ENCODE measurements at places on chromosomes 4 and X. TPM values are rescaled to one million over a fixed set of nuclear protein-coding genes. Genes with fewer than 3 reads are reported as not detected.

TDO2 gene
- polyA plus RNA-seq: 0.79 TPM

GLRA3 gene
- 14.4 TPM for polyA plus RNA-seq

SLC49A3 gene
- polyA plus RNA-seq: 1.6 TPM

ALAS2 gene
- 11.6 TPM for polyA plus RNA-seq

ABRAXAS1 gene
- 10.0 TPM for polyA plus RNA-seq

PDCL2 gene
- polyA plus RNA-seq: not detected

TMPRSS11A gene
- polyA plus RNA-seq: not detected

PDGFRA gene
- 82.6 TPM for polyA plus RNA-seq

EIF4E gene
- 121 TPM for polyA plus RNA-seq

GJB1 gene
- 2.4 TPM for polyA plus RNA-seq

Data from spinal cord (tissue), 10 donors.